ENCODE measurements at places on chromosomes 4 and X. TPM values are rescaled to one million over a fixed set of nuclear protein-coding genes. Genes with fewer than 3 reads are reported as not detected.
A peak's percentile ranks its signal among the peaks of the same experiment; 100 is the strongest.

The HSFX3 gene
- not detected for total RNA-seq

The GLRA3 gene
- not detected for total RNA-seq

DNA sequence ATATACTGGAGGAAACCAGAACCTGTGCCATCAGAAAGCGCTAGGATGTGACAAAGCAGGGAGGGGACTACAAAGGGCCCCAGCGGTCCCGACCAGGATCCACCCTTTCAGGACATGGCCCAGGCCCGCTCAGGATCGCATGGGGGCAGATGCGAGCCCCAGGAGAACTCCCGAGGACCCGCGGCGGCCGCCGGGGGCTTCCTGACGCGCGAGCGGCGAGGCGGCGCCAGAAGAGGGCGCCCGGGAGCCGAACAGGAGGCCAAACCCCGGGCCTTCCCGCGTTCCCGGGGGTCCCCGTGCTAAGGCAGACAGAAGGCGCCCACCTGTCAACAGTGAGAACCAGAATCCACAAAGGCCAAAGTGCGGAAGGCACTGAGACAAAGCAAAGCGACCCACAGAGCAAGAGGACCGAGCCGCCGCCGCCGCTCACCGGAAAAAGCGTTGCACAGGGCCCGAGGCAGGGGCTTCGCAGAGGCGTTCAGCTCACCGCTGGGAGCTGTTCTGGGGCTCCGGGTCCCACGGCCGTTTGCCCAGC is 7.3 kb upstream of the OPN1LW start:
- peak; percentile 61 for DNase-seq

GRCh38 chrX:6383488-6383887 is 151.4 kb downstream of the VCX3A start:
- no peak for DNase-seq

DNA sequence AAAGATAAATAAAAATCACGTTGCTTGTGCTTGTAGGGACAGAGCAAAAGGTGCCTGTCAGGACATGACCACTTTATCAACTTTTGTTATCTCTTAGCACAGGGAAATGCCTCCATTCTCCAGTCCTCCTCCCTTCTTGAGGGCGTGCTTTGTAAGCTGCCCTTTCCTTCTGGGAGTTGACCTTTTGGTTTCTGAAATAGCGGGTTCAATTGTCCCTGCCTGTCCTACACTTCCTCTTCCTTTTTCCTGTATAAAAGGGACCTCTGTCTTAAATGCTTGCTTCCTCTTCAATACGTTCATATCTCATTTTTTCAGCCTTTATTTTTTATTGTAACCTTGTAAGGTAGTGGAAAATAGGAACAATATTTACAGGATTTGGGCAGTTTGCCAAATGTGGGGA is 153.5 kb downstream of the SH3BGRL start:
- DNase-seq = no peak

- no peak for DNase-seq
Measured at GRCh38 chr4:150315175-150315574, 236.9 kb downstream of the DCLK2 start.

GRCh38 chr4:43048570-43048969 is 156.1 kb downstream of the GRXCR1 start:
- DNase-seq = no peak

DNA sequence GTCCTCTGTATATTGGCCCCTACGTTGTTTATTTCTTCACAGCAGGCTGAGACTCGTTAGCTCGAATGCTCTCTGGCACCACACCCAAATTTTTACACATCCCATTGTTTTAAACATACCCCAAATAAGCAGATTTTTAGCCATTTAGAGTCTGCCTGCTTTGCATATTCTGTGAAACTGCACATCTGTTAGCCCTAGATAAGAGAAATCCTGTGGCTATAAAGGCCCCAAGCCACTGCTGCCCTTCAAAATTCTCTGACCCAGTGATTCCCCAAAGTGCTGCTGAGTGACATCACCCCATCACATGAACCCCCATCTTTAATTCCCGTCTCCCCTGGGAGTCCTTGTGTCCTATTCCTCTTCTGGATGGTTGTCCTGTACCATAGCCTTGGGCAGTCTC is 20.8 kb downstream of the TEX13C start:
- no peak for DNase-seq

GRCh38 chr4:113810906-113811305 is 49.4 kb upstream of the CAMK2D start:
- no peak for DNase-seq

- DNase-seq = no peak
Measured at GRCh38 chr4:122744229-122744628, 11.7 kb downstream of the BBS12 start.
